ENCODE measurements at places on chromosomes 7 and 10.

- no peak for DNase-seq
Measured at GRCh38 chr10:95572131-95572820, 11.1 kb upstream of the SORBS1 start.

DNA sequence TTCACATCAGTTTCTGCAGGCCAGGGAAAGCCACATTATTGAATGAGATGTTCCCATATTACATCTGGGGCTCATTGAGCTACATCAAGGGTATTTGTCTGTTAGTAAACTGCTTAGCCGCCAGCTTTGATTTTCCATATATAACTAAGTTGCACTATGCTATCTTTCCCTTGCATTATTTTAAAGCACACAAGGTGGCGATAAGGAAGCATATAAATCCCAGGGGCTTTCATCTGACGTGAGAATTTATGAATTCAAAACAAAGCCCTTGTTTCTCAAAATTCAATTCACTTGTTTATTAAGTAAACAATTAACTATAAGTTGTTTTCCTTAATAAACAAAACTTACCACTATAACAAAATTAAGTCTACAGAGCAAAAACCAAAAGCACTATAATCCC, 334.1 kb upstream of the TPK1 start:
- DNase-seq: no peak

- no peak for DNase-seq
Measured at GRCh38 chr7:6384327-6384726, 63.4 kb downstream of the DAGLB start.

DNA sequence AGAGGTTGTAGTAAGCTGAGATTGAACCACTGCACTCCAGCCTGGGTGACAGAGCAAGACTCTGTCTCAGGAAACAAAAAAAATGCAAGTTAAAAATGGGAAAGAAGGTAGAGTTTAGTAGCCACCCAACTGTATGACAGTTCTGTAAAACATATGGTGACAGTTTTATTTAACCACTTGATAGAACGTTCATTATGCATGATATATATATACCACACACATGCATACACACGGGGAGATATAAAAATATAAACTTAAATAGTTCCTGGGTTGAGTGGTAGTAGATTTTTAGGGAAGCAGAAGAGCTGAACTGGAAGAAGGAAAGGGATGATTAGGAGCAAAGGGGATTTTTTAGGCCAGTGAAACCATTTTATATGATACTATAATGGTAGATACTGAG, 120.0 kb downstream of the KMT2C start:
- DNase-seq: no peak

- no peak for DNase-seq
Measured at GRCh38 chr10:29917311-29917710, 142.1 kb downstream of the JCAD start.

- DNase-seq: no peak
Measured at GRCh38 chr10:110398419-110399105, 93.8 kb upstream of the SMNDC1 start.

DNA sequence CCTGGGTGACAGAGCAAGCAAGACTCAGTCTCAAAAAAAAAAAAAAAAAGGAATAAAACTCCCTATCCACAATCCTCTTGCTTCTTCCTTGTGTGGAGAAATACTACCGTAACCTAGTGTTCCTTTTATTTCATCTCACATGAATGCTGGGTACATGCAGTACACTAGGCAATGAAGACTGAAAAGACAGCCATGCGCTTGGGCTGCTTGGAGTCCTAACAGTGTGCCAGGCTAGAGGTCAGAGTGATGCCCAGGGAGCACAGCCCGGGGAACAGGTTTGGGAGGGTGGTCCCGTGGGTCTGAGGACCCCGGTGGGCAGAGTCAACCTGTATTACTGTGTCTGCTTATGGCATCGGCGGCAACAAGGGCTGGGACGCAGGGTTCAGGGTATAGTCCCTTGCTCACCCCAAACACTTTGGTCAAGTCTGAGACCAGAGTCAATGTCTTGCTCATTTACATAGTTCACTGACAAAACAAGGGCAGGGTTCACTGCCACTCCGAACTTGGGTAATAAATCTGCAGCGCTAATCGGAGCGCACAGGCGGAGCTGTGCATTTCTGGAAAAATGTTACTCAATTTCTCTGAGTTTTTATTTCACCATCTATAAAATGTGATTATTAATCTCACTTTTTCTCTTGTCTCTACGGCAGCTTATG, 118.0 kb downstream of the CLEC2L start:
- DNase-seq: no peak

GRCh38 chr7:112212571-112212970, 6.1 kb downstream of the ZNF277 start:
- no peak for DNase-seq
